Left renal cortex interstitium (tissue), 4 donors: ENCODE measurements at places on chromosomes 11 and 22.

DNA sequence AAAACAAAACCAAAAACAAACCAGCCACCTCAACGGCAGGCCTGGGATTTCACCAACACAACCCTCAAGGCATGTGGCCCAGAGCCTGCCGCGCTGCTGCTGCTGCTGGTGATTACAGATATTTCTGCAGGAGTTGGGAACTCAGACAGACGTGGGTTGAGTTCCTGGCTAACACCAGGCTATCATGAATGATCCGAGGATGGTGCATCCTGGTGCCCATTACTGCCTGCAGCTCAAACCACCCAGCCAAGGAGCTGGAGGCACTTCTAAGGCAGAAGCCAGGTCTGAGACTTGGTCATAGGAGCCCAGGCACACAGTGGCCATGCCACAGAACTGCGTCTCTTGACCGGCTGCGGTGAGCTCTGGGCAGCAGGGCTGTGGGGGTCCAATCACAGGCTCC lies 151.8 kb downstream of the MPPED1 start:
- DNase-seq: no peak

- no peak for DNase-seq
Observed at GRCh38 chr11:117909611-117910382, 19.4 kb downstream of the TMPRSS13 start.

- DNase-seq: no peak
Observed at GRCh38 chr11:10473371-10473770, 18.3 kb downstream of the AMPD3 start.

- no peak for DNase-seq
Observed at GRCh38 chr22:36713436-36713835, 9.9 kb upstream of the CACNG2 start.
